T-cell (primary cell): ENCODE measurements at places on chromosomes 5 and 9. TPM values are rescaled to one million over a fixed set of nuclear protein-coding genes. Genes with fewer than 3 reads are reported as not detected.

Gene PCDHGA10
- 0.53 TPM for total RNA-seq

Gene GALT
- total RNA-seq = 244 TPM

Gene TNFSF8
- total RNA-seq = 63.4 TPM

DNA sequence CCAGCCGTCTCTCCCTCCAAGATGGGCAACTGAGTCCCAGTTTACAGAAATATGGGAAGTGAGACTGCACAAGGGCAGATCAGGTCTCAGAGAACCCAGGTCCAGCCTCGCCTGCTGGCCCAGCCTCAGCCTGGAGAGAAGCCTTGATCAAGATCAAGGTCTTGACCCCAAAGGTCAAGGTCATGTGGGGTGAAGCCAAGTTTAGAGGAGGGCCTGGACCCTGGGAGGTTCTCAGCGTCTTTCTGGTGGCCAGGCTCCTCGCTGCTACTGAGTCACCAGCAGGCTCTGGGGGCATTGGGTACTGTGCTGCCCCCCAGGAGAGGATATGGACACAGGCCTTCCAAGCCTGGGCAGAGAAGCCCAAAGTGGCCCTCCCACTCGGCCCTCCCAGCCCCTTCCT is 8.8 kb downstream of the IPPK start:
- no peak overlapping the region for H3K27ac ChIP-seq
- peaks cover 17% of the 10 kb centered on the region for H3K4me1 ChIP-seq
- no peak for DNase-seq
- H3K4me3 ChIP-seq = no peak overlapping the region
- no peaks in the 10 kb centered on the region for H3K27me3 ChIP-seq

DNA sequence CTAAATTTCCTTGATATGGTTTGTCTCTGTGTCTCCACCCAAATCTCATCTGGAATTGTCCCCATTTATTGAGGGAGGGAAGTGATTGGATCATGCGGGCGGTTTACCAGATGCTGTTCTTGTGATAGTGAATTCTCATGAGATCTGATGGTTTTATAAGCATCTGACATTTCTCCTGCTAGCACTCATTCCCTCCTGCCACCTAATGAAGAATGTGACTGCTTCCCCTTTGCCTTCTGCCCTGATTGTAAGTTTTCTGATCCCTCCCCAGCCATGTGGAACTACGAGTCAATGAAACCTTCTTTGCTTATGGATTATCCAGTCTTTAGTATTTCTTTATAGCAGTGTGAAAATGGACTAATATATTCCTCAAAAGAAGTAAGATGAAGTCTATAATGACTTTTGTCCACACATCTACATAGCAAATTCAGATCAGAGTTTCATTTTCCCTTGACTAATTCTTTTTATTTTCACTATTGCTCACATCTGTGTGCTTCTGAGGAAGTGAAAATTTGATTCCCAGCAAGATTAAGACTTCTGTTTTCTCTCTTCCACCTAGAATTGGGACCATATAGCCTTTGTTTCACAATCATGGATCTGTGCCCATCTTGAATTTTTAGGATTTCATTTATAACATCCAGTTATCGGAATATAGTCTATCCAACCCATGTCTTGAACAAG is 393.5 kb downstream of the DMAC1 start:
- H3K36me3 ChIP-seq = no peaks in the 10 kb centered on the region
- H3K27me3 ChIP-seq = no peaks in the 10 kb centered on the region
- no peak overlapping the region for H3K27ac ChIP-seq
- H3K4me3 ChIP-seq = no peak overlapping the region
- no peak for DNase-seq
- no peaks in the 10 kb centered on the region for H3K4me1 ChIP-seq

GRCh38 chr5:181191526-181192336 is 13.3 kb downstream of the TRIM7 start:
- H3K27me3 ChIP-seq = no peaks in the 10 kb centered on the region
- peak; percentile 93 for DNase-seq
- peaks cover 2% of the 10 kb centered on the region for H3K4me1 ChIP-seq
- peak overlapping the region; percentile 70 for H3K4me3 ChIP-seq

DNA sequence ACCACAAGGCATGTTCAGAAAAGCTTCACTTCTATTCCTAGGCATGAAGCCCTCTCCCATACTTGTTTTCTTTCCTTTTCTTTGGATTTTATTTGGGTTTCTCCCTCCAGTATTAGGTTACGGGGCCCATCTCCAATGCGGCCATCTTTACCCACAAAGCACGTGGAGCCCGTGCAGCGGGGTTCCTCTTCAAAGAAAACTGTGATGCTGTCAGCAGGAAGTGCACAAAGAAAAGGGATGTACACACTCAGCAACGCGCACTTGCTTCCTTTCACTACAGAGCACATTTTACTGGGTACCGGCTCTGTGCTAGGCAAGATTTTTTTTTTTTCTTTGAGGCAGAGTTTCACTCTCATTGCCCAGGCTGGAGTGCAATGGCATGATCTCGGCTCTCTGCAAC is 106.6 kb downstream of the COL23A1 start:
- H3K27ac ChIP-seq = peak overlapping the region; percentile 60
- H3K4me1 ChIP-seq = peaks cover 3% of the 10 kb centered on the region
- DNase-seq = peak; percentile 37
- peaks cover 14% of the 10 kb centered on the region for H3K27me3 ChIP-seq
